Activated naive CD8-positive, alpha-beta T cell treated with anti-CD3 and anti-CD28 coated beads, Interleukin-2, amount 10 ng/mL, durations not matched to agents 7 days and 5 days (primary cell): ENCODE measurements at places on chromosomes 1 and 21.

DNA sequence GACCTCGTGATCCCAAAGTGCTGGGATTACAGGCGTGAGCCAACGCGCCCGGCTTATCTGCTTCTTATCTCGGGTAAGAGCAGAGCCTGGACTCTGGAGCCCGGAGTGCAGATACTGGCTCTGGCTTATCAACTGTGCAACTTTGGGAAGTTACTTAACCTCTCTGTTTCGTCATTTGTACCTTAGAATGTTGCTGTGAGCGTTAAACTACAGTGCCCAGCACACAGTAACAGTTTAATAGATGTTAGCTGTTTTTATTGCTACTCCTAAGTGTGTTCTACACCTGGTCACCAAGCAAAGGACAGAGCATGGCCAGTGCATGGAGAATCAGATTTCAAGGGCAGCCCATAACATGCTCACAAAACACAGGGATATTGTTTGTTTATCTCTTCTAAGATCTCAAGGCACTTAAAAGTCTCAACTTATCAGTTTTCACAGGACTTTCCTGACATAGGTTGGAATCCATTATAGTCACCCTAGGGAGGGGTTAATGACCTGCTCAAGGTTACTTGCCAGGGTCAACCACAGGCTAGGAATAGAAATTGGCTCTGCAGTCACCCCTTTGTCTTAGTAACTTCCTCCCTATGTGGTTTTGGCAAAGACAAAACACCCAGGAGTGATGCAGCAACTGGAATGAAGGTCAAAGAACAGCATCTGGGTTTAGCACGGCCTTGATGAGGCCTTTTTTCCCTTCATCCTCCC is 22.5 kb upstream of the SRP9 start:
- no peak for DNase-seq

GRCh38 chr1:157580179-157580827 is 17.6 kb downstream of the FCRL4 start:
- DNase-seq: no peak

DNA sequence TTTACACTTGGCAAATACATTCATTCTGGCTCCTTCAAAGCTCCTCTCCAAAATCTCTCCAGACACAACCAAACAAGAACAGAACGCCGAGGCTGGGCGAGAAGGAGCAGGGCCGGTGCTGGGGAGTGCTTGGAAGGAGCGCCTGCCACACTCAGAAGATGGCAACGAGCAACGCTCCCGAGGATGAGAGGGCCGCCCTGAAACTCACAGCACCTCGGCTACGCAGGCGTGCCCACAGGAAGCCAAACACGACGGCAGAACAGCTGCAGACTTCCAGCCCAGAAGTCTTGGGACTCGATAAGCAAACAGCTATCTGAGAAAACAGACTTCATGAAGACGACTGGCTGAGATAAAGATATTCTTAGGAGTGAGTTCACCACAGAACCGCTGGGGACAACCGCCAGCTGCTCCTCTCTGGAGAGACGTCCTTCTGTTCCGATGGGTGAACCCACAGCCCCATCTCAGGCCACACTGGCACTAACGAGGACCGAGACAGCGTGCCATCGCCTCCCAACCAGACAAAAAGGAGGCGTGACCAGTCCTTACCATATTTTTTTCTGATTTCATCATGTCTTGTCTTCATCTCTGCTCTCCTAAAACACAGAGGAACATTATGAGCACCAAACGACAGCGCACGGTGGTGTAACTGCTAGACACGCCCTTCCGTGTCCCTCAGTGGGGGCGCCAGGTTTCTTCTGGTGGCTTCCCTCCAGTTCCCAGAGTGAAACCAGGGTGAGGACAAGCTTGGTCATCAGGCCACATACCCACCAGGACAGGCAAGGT is 18.6 kb downstream of the PTTG1IP start:
- DNase-seq: no peak

- no peak for DNase-seq
Observed at GRCh38 chr1:224381880-224382548, 25.3 kb downstream of the CNIH4 start.

DNA sequence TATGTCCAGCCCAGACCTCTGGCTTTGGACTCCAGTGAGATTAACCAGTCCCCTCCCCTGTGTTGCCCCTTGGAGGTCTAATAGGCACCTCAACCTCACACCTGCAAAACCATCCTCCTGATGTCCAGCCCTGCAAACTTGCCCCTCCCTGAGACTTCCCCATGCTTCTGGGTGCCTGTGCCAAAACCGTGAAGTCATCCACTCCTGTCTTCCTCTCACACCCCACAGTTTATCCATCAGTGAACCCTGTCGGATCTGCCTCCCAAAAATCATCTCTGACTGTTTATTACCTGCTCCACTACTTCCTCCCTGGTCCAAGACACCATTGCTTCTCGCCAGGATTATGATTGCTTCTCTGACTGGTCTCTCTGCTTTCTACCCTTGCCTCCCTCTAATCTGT is 31.7 kb upstream of the PADI1 start:
- no peak for DNase-seq

GRCh38 chr21:16055014-16055413 is 325.2 kb downstream of the USP25 start:
- no peak for DNase-seq

DNA sequence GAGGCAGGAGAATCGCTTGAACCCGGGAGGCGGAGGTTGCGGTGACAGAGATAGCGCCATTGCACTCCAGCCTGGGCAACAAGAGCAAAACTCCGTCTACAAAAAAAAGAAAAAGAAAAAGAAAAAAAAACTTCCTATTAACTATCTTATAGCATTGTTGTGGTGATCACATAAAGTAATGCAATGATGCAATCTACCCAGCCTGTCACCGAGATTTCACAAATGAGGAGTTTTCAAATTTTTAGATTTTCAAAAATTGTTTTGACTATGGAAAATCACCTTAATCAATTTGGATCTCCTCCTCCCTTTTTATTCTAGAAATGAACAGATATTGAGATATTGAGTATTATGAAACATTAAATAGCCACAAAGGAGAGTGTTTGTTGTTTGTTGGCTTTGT is 8.0 kb downstream of the FMO5 start:
- DNase-seq: no peak

GRCh38 chr1:119327450-119328155 is 41.0 kb upstream of the HAO2 start:
- peak; percentile 47 for DNase-seq

- no peak for DNase-seq
Observed at GRCh38 chr1:218401441-218401997, 56.4 kb downstream of the TGFB2 start.

DNA sequence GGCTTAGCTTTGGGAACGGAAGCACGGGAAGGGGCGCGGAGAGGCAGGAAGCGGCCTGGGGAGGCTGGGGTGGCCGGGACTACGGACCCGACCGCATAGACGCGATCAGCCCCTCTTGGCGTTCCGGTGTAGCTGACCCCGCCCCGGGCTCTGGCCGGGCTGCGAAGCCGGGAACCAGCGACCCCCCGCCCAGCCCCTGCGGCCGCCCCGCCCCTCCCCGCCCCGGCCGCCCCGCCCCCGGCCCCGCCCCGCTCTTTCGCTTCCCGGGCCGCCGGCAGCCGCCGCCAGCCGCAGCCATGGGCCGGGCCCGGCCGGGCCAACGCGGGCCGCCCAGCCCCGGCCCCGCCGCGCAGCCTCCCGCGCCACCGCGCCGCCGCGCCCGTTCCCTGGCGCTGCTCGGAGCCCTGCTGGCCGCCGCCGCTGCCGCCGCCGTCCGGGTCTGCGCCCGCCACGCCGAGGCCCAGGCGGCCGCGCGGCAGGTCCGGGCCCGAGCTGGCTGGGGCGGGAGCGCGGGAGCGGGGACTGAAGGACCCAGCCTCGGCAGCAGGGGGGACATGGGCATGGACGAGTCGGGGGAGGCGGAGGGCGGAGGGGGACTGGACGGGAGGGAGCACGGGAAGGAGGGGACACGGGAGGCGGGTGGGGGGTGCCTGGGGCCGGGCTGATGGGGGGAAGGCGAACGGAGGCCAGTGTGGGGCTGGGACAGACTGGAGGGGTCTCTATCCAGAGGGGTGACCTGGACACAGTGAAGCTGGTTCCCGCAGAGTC is at the start of gene SELENON:
Gene SELENON, plus strand, starts transcription at position 259 of the 768 bp plus-strand sequence. Its CDS starts 38 bp downstream, at position 297.
- peak; percentile 61 for DNase-seq

DNA sequence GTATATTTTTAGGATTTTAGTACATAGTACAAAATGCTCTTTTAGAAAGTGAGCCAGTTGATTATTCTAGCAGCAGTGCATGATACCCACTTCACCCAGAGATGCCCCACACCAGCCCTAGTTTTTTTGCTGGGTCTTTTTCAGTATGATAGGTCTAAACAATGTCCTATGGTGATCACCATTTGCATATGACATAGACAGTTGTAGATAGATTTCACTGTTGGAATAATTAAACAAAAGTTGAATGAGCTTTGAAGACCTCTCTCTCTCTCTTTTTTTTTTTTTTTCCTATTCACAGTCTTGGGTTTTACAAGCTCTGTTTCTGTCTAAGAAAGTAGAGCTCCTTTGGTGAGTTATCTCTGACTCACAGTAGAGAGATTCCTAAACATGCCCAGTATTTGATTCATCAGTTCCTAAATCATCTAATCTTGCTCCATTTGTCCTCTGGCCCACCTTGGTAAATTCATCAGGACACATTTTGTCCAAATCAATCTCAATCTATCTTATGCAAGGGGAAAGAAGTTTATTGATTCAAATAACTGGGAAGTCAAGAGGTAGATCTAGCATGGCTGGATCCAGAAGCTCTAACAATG is 44.7 kb upstream of the VAV3 start:
- DNase-seq: no peak

DNA sequence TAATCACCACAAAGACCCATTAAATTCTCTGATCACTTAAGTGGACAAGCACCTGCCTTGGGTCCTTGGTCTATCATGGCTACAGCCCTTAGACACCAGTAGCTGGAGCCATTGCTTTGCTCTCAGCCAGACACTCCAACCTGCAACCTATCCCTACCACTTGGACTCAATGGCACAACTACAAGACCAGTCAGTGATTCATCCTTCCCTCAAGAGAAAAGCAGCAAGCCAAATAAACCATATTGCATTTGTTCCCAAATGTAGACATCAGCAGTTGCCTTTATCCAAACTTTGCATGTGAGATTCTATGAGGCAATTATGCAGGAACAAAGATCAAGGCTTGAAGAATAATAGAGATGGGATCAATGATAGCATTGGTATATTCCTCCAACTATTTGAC is 263.4 kb downstream of the HHIPL2 start:
- no peak for DNase-seq

DNA sequence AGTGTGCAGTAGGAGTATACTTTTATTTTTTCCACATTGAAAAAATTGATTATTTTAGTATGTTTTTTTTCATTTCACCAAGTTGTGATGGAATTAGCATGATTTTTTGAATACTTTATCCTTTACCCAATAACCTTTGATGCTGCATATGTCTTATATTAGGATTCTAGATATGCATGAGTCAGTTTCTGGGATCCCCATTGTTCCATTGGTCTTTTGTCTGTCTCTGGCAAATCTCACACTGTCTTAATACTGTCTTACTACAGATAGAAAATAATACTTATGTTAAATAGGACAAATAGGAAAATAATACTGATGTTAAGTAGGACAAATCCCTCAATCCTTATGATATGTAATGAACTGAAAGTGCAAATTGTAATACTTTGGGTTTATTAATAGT is 54.3 kb upstream of the ASB17 start:
- no peak for DNase-seq

DNA sequence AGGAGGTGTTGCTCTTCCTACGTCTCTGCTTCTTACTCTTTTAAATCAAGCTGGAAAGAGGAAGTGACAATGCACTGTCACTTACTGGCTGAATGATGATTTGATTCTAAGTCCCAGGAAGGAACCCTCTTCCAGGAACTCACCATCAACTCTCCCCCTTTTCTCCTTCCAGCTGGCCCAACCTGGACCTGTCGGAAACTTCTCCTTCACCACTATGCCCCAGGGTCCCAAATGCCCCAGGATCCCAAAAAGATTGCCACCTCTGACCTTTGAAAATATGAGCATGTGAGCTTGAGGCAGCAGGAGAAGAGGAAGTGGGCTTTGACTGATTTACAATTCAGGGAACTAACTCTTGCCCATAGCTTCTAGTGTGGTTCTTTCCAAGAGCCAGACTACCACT is 5.3 kb upstream of the ADAMTS5 start:
- DNase-seq: no peak

GRCh38 chr1:101144671-101145448 is 92.0 kb upstream of the S1PR1 start:
- no peak for DNase-seq

DNA sequence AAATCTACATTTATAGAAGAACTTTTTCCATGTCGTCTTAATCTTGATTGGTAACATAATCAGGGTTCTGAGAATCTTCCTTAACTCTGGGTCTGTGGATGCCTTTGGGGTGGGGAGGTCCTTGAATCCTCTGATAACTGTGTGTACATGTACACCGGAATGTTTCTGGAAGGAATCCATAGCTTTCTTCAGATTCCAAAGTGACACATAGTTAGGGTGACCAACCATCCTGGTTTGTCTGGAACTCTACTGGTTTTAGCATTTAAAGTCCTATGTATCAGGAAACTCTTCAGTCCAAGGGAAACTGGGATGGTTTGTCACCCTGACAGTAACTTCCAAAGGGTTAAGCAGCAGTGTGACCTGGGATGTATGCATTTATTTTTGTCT is 16.8 kb downstream of the STRIP1 start:
- DNase-seq: no peak

- DNase-seq: no peak
Observed at GRCh38 chr1:52032785-52033131, 852 bp downstream of the KTI12 start.

- no peak for DNase-seq
Observed at GRCh38 chr1:218421531-218421930, 76.4 kb downstream of the TGFB2 start.

- DNase-seq: no peak
Observed at GRCh38 chr1:225762002-225762441, 15.6 kb upstream of the SRP9 start.

- no peak for DNase-seq
Observed at GRCh38 chr1:55128418-55128995, 86.7 kb downstream of the USP24 start.

GRCh38 chr1:162573136-162573535 is 11.6 kb downstream of the UAP1 start:
- no peak for DNase-seq

DNA sequence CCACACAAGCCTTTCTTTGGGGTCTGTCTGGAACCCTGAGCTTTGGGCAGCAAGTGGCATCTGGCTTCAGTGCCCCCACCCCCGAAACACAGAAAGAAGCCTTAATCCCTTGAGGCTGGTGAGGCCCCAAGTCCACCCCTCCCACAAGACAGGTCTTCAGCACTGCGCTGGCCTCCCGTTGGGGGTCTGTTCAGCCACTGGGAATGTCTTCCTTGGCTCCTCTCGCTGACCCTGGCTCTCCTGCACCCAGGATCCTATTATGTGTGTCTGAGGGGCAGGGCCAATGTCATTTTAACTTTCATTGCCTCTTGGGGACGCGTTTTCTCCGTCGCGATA is 26.9 kb downstream of the ATP8B2 start:
- no peak for DNase-seq
